ENCODE measurements at places on chromosomes 16 and 17.
A peak's percentile ranks its signal among the peaks of the same experiment; 100 is the strongest.

- DNase-seq = no peak
Observed at GRCh38 chr16:84633622-84634021, 14.7 kb upstream of the KLHL36 start.

- DNase-seq = no peak
Observed at GRCh38 chr17:33436321-33436720, 143.2 kb upstream of the ASIC2 start.

DNA sequence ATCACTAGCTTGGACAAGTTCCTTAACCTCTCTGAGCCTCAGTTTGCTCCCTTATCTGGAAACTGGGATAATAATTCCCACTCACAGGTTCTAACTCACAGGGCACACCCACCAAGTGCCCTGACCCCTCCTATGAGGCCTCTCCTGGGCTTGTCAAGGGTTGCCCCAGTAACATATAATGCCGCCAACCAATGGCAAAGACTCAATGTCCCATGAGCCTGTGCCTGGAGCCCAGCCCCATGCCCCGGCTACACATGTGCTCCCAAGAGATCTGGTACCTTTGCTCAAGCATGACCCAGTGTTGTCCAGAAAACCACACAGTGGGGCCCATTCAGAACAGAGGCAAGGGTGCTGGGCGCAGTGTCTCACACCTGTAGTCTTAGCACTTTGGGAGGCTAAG, 8.5 kb upstream of the FBXL19 start:
- no peak for DNase-seq

DNA sequence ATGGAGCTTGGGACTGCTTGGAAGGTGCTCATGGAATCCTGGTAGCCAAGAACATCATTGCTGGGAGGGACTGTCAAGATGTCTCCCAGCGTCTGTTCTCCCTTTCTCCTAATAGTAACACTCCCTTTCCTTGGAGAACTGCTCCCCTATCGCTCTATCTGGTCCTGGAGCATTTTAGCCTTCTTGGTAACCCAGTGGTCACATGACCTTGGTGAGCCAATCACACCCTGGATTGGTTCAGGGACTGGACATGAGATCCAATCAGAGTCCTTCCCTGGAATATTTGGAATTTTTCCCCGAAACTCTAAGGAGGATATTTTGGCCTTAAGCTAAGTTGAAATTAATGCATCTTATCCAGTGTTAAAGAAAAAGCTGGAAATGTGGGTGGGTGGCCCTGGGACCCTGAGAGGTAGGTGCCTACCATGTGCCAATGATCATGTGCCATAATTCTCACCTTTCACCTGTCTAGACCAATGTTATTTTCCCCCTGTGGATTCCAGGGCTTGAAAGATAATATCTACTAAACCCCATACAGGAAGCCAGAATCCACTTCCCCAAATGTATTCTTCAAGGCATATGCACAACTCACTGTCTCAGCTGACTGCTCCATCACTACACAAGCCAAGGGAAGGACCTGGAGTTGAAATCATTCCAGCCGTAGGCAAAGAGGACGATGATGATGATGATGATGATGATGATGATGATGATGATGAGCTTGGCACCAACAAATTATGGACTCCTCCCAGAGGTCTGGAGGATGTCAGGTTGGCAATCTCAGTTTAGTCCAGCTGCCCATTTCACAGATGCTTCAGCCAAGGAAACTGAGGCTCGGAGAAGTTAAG, 193.2 kb downstream of the RAB11FIP4 start:
- DNase-seq = no peak

DNA sequence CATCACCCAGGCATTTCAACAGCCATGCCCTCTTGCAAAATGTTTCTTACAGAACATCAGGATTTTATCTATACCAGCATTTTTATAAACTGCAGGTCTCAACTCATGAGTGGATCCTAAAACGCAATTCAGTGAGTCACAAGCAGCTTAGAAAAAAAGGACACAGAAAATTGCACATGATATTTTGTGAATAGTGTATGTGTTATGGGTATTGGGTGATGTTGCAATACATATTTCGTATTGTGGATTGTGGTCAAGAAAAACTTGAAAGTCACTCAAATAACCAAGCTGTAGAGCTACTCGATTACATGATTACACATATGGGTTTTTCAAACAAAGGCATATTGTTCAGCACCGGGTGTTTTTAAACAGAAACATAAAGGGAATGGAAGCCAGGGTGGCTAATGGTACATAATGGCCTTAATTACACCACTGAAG, 1.4 kb downstream of the WIPI1 start:
- no peak for DNase-seq

GRCh38 chr17:51652529-51652928, 392.2 kb downstream of the UTP18 start:
- no peak for DNase-seq

GRCh38 chr17:30600060-30600829, 123.0 kb downstream of the GOSR1 start:
- peak; percentile 67 for DNase-seq

DNA sequence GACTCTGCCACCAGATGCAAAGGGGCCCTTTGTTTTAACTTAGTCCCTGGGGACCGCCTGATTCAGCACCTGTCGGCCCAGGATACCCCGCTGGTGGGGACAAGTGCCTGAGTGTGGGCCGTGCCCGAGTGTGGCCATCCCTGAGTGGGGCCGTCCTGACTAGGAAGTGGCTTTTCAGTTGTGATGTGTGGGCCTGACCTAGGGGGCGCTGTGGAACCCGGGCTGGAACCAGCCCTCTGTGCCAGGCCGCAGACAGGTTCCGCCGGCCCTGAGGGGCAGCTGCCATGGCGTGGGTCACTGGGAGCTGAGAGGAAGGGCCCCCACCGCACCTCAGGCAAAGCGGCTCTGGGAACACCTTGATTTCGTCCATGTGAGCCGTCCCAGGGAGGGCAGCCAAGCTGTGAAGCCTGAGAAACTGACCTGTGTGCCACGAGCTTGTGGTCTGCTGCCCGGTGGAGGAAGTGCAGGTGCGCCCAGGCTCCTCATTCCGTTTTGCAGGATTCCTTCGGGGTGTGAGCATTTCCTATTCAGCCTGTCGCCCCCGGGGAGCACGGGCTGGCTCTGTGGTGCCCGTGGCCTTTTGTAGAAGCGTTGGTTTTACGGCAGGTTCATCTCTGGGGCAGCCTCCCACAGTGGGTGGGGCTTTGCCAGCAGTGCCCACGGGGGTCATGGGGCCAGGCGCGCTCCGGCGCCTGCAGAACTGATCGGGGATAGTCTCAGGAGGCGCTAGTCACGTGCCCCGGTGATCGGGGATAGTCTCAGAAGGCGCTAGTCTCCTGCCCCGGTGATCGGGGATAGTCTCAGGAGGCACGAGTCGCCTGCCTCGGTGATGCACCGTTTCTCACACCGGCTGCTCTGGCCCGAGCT, 5.3 kb downstream of the RPL13 start:
- peak; percentile 61 for DNase-seq

GRCh38 chr16:57911743-57912142, 59.2 kb downstream of the CNGB1 start:
- DNase-seq = no peak

GRCh38 chr16:67174706-67175231, 4.4 kb downstream of the NOL3 start:
- no peak for DNase-seq
